ENCODE measurements at places on chromosomes 11 and 22.

DNA sequence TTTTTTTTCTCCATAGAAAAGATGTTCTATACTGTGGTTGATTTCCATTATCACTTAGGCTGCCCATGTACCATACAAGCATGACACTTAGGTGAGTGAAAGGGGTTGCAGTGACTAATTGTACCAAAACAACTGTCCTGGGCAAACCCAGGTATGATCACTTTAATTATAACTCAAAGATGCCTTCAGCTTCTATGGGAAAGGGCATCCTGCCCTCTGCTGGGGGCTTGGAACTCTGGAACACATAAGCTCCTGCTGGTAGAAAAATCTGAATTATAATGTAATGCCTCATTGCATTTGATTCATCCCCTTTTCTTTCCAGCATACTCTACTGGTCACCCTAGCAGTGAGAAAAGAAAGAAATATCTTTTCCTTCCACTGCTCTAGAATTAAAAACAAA is 206.3 kb downstream of the DDX10 start:
- no peak for DNase-seq

GRCh38 chr11:108368134-108368533 is 99.2 kb downstream of the C11orf65 start:
- DNase-seq: no peak

DNA sequence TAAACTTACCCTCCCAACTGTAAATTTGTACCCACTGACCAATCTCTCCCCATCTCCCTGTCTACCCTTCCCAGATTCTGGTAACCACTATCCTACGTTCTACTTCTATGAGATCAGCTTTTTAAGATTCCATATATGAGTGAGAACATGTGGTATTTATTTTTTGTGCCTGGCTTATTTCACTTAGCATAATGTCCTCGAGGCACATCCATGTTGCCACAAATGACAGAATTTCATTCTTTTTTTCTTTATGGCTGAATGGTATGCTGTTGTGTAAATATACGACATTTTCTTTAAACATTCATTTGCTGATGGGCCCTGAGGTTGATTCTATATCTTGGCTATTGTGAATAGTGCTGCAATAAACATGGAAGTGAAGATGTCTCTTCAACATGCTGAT is 74.7 kb upstream of the RRM1 start:
- no peak for DNase-seq

DNA sequence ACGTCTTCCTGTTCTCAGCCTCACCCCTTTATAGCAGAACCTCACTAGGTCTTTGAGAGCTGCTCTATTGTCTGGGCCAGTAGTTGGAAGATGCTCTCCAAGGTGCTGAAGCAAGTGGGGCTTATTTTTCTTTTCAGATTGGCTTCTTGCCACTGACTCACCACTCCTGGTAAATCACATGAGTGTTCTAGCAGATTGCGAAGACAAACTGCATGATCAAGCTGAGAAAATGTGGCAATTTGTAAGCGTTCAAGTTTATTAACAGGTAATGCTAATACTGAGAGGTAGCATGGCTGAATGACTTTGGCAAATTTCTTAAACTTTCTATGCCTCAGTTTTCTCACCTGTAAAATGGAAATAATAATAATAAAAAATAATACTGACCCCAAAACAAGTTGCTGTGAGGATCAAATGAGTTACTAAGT is 59.2 kb downstream of the CACNG2 start:
- DNase-seq: no peak

GRCh38 chr22:44133901-44134571 is 46.7 kb upstream of the PARVG start:
- DNase-seq: no peak

DNA sequence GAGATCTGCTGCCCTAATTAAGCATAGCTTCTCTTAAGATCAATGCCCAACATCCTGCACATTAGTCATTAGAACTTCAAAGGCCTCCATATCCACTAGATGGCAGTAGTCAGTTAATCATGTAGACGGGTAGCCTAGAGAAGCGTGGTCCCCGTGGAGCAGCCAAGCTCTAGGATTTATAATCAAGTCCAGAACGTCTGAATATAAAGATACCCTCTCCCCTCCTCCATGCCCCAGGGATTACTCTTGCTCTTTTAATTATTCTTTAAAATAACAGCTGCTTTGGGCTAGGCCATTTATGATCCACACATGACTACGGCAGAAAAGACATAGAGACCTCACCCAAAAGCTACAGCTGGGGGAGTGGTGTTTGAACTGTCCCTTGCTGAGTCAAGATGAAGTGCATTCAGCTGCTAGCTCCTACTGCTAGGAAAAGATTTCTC is 327.6 kb upstream of the PLET1 start:
- DNase-seq: no peak

DNA sequence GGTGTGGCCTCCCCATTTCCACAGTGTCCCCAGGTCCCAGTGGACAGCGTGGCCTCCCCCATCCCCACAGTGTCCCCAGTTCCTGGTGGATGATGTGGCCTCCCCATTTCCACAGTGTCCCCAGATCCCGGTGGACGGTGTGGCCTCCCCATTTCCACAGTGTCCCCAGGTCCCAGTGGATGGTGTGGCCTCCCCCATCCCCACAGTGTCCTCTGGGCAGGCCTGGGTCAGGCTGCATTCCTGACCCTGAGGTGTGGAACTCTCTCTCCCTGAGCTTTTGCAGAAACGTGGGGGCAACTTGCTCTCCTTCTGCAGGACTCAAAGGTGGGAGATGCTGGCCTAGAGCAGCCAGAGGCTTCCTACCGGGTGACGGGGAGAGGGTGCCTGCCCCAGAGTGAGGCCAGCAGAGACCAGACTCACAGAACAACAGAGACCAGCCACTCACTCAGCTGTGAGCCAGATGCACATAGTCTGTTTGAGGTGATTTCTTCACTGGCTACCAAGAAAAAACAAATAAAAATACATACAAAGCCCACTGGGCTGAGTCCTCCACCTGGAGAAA is 85.8 kb upstream of the FGF3 start:
- no peak for DNase-seq

- no peak for DNase-seq
These were observed 11.1 kb downstream of the CELSR1 start for GRCh38 chr22:46526244-46526839.

DNA sequence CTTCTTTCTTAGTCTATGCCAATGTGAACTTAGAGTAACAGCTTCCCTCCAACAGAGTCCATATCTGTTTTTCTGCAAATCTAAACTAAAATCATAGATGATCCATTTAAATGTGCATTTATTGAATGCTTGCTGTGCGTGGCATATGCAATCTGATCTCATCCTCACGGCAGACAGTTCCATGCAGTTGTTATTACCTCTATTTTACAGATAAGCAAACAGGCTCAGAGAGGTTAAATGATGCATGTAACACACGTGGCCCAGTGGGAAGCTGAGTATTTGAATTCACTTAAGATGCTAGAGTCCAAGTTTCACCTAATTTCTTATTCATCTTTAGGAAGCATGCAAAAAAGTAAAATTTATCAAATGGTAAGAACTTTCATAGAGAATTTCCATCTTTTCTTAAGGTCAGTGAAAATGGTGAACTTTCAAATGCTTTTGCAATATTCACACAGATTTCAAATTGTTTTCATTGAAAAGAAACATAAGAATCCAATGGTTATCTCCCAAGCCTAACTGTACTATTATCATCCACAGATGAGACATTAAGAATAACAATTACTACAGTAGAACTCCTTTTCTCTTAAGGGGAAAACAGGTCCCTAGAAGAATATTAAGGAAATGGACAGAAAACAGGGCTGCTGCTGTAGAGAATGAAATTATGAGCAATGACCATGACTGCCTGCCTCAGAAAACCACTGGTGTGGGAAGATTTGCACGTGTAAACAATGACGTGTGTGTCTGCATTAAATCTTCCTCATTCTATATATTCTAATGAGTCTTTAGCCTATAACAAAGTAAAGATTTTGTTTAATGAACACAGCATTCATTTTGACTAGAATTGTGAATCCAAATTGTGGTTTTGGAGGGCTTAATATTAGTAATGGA is 1171.3 kb downstream of the LRRC4C start:
- DNase-seq: no peak

DNA sequence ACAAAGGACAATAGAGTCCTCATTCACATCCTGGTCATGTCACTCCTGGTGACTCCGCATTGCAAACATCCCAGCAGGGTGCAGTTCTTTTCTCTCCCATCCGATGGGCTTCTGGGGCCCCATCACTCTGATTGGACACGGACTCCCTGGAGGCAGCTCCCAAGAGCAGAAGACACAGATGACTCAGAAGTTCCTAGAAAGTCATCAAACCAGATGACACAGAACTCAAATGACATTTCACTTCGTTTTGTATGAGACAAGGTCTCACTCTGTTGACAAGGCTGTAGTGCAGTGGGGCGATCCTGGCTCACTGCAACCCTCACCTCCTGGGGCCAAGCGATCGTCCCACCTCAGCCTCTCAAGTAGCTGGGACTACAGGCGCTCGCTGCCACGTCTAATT is 33.2 kb downstream of the ZNF195 start:
- DNase-seq: no peak

GRCh38 chr22:34111210-34111824 is 191.0 kb upstream of the LARGE1 start:
- DNase-seq: no peak

- DNase-seq: no peak
These were observed 24.7 kb downstream of the IL10RA start for GRCh38 chr11:118010738-118011461.

GRCh38 chr11:2518111-2518982 is 73.5 kb downstream of the KCNQ1 start:
- no peak for DNase-seq

DNA sequence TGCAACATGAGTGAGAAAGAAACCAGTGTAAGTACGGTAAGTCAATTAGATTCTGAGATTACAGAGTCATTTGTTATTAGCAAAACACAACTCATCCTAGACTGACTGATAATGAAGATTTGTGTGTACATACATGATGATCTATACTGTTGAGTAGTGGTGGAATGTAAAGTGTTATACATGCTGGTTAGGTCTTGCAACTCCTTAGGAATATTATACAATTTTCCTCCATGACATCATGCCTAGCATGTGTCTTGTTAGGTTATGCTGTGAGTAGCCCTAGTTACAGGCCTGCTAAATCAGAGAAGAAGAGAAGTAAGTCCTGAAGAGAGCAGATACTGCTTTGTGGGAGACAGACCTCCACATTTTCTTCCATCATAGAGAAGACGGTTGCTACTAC is 880.6 kb downstream of the LUZP2 start:
- DNase-seq: no peak

DNA sequence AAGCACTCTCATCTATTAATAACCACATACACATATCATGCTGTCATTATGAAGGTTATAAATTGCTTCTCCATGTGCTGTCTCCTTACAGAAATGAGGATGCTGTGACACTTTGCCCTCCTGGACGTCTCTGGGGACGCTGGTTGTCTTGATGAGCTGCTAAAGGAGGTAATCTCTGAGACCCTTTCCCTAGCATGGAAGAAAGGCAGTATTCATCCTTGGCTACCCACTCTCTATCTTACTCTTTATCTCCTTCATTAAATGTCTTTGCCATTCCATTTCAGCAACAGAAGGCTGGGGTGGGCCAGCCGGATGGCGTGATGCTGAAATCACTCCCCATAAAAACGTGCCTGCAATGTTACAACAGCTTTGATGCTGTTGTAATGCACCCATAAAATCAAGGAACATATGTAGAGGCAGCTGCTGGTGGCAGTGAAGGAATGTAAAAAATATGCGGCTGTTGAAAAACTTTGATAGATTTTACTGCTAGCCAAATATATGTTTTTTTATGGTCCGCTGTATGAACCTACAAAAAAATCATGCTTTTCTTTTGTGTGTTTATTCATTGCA is 715.1 kb upstream of the API5 start:
- DNase-seq: no peak

DNA sequence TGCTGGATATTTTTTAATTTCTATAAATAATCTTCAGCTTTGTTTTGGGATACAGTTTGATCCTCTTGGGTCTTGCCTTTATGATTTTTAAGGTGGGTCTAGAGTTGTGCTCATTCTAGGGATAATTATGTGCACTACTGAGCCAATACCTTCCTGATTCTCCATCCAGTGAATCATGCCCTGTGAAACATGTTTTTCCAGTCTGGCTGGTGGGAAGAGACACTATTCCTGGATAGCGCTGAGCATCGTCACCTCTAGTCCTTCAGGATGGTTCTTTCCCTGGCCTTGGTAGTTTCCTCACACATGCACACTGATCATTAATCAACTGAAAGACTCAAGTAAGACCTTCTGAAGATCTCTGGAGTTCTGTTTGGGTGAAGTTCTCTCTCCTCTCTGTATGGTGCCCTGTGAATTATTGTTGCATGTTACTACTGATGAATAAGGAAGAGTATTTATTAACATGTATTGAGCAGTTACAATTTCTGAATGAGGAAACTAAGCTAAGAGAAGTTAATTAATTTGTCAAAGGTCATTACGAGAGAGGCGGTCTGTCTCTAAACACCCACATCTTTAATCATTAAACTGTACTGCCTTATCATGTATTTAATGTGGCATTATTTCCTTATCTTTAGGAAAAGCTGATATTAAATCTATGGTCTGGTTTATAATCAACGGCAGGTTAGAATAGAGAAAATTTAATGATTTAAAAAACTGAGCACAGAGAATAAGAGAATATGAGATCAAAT is 39.1 kb upstream of the LIPT2 start:
- DNase-seq: no peak

DNA sequence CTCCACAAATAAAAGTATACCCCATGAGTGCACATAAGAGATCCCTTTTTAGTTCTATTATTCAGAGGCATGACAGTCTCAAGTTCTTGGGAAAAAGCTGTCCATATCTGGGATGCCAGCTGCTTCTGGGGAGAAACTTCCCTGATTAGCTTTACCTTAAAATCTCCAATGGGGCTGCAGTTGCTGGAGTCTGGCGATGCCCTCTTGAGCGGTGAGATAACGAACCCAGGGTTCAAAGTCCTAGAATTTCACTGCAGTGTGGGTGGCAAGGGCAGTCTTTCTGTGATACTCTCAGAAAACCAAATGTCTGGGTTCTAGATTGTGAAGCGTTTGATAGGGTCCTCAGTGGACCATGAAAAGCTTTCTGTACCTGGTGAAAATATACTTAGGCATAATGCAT is 7.4 kb upstream of the PRR33 start:
- no peak for DNase-seq

DNA sequence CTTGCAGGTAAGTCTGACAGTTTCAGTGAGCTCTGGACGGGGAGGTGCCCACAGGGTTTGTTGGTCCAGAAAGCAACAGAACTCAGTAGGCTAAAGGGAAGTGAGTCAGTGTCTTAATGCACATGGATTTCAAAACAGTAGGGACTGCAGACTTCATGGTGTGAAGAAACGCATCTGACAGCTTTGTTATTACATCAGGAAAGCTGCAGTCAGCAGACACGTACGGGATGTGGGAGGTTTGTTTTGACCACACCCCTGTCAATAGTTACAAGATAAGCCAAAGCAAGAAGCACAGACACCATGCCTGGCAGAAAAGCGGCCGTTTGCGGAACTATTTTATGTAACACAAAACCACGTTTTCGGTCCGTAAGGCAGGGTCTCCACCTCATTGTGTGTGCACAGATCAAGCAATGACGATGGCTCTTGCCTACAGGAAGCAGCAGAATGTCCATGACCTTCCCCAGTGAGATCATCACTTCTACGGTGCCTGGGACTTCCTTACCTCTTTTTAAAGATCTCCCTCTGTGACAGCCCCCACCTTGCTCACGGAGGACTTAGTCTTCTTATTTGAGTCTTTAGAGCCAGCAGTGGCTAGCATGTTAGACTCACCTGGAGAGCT is 58.2 kb upstream of the FTH1 start:
- no peak for DNase-seq

- no peak for DNase-seq
These were observed 39.2 kb downstream of the SHISA8 start for GRCh38 chr22:41875531-41876270.

- DNase-seq: no peak
These were observed 149.6 kb downstream of the CWF19L2 start for GRCh38 chr11:107307991-107308390.

GRCh38 chr22:19501897-19502447 is 22.2 kb downstream of the CLDN5 start:
- DNase-seq: no peak

Measured in activated gamma-delta T cell (primary cell).